Cortex of kidney (tissue), 1 donor: ENCODE measurements at places on chromosomes 3 and 15.

- no peak for DNase-seq
Observed at GRCh38 chr15:40744815-40745152, 10.3 kb downstream of the RMDN3 start.

GRCh38 chr15:90095521-90095959 is 6.7 kb downstream of the IDH2 start:
- no peak for DNase-seq

- DNase-seq: no peak
Observed at GRCh38 chr3:66401675-66402491, 98.9 kb downstream of the LRIG1 start.

DNA sequence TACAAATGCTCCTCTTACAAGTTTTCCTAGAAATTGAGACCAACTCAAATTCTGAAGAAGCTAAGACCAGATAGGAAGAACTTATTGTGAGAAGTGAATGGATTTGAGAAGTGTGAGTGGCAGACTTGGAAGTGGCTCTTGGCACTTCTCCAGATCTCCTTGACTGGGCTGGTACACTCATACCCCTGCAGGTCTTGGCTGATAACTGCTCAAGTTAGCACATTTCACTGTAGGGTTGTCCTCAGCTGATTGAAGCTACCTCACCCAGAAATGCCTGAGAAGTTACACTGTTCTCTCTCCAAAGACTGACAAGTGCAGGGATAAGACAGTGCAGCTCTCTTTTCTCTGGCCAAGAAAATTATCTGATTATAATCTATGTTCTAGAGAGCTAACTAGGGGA is 16.5 kb upstream of the CLDN1 start:
- DNase-seq: no peak

DNA sequence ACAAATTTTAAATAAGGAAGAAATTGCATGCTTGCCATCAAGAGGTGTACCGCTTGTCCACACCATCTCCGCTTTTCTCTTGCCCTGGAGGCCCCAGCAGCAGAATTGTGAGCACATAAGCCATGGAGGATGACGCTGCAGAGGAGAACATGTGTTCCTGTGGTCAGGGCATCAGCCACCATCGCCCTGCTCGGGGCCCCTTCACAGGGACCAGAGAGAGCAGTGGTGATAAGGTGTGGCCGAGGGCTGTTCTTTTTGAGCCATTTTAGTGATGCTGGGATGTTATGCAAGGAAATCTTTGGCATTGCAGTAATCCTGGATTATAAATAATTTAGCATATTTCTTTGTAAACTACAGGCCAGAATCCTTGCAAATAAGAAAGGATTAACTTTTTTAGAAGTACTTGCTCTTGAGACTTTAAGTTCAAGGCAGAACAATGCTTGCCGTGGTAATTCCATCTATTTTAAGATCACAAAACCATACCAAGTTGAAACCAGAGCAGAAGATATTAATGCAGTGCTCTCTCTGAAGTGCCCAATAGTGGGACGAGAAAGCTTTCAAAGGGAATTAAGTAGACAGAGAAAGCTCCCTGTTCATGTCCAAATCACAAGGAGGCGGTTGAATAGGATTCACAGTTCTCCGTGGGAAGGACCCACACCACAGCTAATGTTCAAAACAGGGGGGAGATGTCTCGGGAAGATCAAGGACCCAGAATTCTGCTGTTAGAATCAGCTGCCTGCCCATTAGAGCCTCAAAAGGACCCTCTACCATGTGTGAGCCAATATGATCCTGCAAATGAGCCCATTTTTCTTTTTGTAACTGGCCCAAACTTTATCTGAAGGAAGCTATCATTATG is 338.5 kb downstream of the RORA start:
- DNase-seq: no peak

- DNase-seq: no peak
Observed at GRCh38 chr3:176988795-176989194, 208.5 kb downstream of the TBL1XR1 start.

- DNase-seq: no peak
Observed at GRCh38 chr15:42604894-42605744, 29.7 kb downstream of the STARD9 start.

DNA sequence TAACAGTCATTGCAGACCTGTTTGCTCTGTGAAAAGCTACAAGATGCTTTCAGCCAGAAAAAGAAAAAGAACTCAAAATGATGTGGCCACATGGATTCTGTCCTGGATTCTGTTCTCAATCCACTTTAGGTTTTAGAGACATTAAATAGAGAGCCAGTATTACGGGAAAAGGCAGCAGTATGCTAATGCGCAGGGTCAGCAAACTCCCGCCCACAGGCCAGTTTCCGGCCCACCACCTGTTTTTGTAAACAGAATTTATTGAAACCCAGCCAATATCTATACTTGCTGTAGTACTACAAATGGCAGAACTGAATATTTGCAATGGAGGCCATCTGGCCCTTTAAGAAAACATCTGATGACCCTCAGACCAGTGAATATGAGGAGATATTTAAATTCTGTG is 416.1 kb downstream of the ERC2 start:
- DNase-seq: no peak

DNA sequence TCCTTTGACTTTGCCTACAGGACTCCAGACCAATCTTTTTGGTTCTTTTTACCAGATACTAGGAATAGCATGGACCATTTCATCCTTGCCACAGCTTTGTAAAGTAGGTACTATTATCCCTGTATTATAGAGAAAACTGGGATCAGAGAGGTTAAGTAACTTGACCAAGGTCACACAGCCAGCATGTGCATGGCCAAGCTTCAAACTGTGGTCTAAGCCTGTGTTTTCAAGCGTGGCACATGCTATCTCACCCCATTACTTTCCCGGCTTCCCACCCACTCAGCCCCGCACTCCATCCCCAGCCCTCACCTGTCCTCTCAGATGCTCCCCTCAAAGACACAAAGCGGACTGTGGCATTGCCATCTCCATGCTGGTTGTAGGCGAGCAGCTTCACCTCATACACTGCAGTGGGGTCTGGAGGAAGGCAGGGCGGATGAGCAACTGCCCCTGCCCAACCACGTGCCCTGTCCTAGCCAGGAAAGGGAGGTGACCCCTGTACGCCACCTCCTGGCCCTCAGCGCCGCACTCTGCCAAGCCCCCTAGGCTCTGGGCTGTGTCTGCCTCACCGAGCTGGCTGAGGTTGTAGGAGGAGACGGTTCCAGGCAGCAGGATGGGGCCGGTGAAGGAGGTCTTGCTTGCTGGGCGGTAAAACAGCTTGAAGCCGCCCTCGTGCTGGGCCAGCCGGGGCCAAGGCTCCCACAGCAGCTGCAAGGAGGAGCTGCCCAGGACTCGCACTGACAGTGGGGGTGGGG is 25.7 kb downstream of the RNU5B-1 start:
- DNase-seq: no peak

DNA sequence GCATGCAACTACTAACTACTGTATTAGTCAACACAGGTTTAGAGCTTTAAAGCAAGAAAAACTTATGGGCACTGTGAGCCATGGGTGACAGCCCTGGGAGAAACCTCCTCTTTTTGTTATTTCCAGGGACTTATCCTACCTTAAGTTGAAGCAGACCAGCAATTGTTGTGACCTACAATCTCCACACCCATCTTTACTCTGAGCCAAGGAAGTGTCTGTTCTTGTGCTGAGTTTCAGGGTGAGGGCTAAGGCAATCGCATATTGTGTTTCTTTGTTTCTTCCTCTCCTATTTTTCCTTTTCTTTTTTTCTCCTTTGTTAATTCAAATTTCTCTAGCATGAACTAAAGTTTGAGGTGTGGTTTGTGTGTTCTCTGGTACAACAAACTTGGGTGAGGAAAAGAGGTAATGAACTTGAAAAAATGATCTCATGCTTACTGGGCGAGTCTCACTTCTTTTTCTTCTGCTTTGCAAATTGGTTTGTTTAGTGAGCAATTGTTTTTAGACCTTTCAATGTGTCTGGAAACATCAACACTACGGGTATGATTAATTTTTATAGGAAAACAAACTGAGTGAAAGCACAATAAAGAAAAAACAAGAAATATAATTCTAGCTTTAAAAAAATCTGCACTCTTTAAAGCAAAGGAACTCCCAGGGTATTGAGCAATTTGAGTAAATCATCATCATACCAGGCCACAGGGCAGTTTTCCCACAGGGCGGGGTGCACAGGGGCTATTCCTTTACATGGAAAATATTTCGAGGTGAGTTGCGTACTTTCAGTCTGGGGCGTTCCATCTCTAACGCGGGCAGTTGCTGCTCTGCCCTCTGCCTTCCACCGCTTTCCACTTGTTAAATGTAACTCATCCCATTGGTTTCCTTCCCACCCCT is 2.7 kb downstream of the UPK1B start:
- DNase-seq: no peak

GRCh38 chr15:40493089-40493840 is 22.5 kb downstream of the CHST14 start:
- no peak for DNase-seq

- DNase-seq: no peak
Observed at GRCh38 chr15:42056934-42057798, 36.3 kb upstream of the PLA2G4E start.

- no peak for DNase-seq
Observed at GRCh38 chr3:64666171-64666588, 21.6 kb downstream of the ADAMTS9 start.

- no peak for DNase-seq
Observed at GRCh38 chr15:50425219-50425618, 1.0 kb downstream of the USP8 start.

GRCh38 chr3:14231998-14232501 is 53.4 kb downstream of the LSM3 start:
- DNase-seq: no peak

- no peak for DNase-seq
Observed at GRCh38 chr3:121557426-121557934, 10.3 kb upstream of the ARGFX start.

GRCh38 chr3:43793648-43794372 is 103.1 kb downstream of the ABHD5 start:
- DNase-seq: no peak

DNA sequence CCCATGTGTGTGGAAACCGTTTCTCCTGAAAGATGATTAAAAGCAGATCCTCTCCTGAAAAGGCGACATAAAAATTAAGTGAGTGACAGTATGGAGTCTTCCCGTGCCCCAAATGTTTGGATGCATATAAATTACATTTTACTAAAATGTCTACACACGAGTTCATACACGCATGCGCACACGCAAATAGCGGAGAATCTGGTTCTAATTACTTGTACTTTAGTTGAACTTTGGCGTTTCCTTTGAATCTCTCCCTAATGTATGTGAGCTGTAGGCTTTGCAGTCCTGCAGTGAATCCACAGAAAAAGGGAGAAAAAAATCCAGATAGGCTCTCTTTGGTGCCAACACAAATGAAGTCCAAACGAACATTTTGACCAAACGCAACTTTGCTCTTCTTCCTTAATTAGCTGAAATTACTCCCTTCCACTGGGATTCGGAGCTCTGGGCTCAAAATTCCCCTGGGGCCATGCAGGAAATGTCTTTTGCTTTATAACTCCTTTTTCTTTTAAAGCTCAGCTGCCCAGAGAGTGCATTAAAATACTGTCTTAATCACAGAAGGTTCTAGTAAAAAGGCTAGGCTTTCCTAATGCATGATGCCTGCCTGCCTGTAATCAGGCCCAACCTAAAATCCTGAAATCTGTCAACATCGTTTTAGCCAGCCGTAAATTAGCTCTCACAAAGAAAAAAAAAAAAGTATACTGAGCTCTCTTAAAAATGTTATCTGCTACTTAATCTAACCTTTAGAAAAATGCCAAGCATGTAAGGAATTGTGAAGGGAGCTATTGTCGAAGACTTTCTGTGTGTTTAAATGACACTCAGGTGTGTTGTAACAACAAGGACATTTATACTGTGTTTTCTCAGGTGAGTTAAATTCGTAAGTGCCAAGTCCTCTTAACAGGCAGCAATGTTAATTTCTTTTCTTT is 26.2 kb downstream of the RARB start:
- DNase-seq: no peak

- DNase-seq: no peak
Observed at GRCh38 chr3:131789188-131789587, 245.6 kb downstream of the CPNE4 start.

- DNase-seq: no peak
Observed at GRCh38 chr3:129502641-129503408, 25.6 kb upstream of the RHO start.

DNA sequence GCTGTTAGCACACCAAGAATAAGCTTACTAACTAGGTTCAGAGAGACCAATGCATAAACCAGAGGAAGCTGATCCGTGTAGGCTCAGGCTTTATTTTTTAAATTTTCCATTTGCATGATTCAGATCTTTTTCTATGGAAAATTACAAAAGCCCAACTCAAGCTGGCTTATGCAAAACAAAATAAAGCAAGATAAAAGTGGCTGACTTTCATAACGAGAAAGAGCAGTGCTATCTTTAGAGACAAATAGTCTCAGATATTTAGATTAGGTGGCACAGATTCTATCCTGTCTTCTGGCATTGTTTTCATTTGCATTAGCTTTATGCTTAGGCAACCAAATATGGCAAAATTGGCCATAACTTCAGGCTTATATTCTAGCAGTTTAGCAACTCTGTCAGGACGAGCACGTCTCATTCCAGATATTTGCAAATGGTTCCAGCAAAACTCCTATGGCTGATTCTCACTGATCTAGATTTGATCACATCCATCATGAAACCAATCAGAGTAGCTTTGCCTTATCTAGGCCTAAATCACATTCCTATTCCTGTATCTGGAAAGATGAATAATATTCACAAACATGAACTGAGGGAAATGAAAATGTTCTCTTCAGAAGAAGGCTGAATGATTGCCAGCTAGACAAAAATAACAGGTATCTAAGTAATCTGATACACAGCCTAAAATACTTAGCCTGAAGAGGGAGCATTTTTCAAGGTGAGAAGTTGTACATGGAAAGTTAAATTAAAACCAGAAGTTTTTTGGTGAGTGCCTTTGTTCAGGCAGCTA is 216.4 kb upstream of the DPPA4 start:
- DNase-seq: no peak

DNA sequence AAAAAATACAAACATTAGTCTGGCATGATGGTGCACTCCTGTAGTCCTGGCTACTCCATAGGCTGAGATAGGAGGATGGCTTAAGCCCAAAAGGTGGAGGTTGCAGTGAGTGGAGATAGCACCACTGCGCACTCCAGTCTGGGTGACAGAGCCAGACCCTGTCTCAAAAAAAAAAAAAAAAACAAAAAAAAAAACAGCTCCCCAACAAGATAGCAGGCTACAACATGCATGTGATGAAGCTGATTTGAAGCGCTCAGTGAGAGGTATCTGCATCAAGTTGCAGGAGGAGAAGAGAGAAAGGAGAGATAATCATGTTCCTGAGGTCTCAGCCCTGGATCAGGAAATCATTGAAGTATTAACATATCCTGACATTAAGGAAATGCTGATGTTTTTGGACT is 608 bp upstream of the PPCDC start:
- DNase-seq: no peak

- DNase-seq: no peak
Observed at GRCh38 chr15:29208352-29208751, 61.3 kb downstream of the NSMCE3 start.
